ENCODE measurements at places on chromosomes 5 and 9. TPM values are rescaled to one million over a fixed set of nuclear protein-coding genes. Genes with fewer than 3 reads are reported as not detected.

Gene PCDHGA10
- total RNA-seq = 5.0 TPM

Gene SPTLC1
- total RNA-seq = 82.5 TPM

Gene THBS4
- 0.16 TPM for total RNA-seq

Gene NINJ1
- total RNA-seq = 19.5 TPM

Gene PURA
- 14.4 TPM for total RNA-seq

Gene ELOVL7
- total RNA-seq = 0.16 TPM

Gene C1QTNF2
- 0.16 TPM for total RNA-seq

Gene PCDHB7
- total RNA-seq = 0.16 TPM

Gene F2R
- 127 TPM for total RNA-seq

Gene SV2C
- not detected for total RNA-seq

Gene PCDHA12
- 0.16 TPM for total RNA-seq

Gene ISOC1
- 18.8 TPM for total RNA-seq

Gene HNRNPH1
- total RNA-seq = 169 TPM

Gene TMEM267
- 11.0 TPM for total RNA-seq

Gene ANKRD18A
- not detected for total RNA-seq

Gene IL33
- 185 TPM for total RNA-seq

Gene NRARP
- total RNA-seq = 0.18 TPM

Gene RLN1
- total RNA-seq = not detected

Gene GPR151
- total RNA-seq = not detected

Gene C9orf43
- 0.16 TPM for total RNA-seq

Gene AGXT2
- total RNA-seq = not detected

Gene UNC5A
- total RNA-seq = 0.97 TPM

Gene ARHGEF39
- 0.18 TPM for total RNA-seq

Gene CREB3
- 72.6 TPM for total RNA-seq

Gene CCL28
- 2.9 TPM for total RNA-seq

Gene FOXI1
- total RNA-seq = not detected

Gene MPDZ
- total RNA-seq = 28.0 TPM

Gene FRRS1L
- total RNA-seq = not detected

Gene PCDHGA5
- total RNA-seq = 0.32 TPM

Gene GFI1B
- total RNA-seq = not detected

Gene PIGO
- 16.5 TPM for total RNA-seq

Gene PIP5KL1
- total RNA-seq = 16.4 TPM

Gene ZNF462
- 6.5 TPM for total RNA-seq

Gene MORN5
- total RNA-seq = not detected
